SK-MEL-5 (cell line): ENCODE measurements at places on chromosomes 5 and 9.

DNA sequence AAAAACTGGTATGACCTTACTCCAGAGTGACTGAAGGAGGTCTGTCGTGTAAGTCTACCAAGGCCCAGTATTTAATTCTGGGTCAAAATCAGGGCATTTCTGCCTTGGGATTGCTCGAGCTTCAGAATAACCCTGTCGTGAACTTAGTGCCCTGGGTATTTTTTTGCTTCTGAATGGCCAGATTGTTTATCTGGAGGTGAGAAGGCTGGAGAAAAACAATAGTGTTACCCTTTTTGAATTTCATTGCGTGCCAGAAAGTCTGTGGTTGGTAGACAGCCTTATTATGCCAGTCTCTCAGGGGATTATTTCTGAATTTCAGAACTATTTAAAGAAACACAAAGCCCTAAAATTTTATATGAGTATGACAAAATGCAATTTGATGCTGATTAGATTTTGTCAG is 323.4 kb downstream of the CSNK1G3 start:
- peak; percentile 51 for DNase-seq

DNA sequence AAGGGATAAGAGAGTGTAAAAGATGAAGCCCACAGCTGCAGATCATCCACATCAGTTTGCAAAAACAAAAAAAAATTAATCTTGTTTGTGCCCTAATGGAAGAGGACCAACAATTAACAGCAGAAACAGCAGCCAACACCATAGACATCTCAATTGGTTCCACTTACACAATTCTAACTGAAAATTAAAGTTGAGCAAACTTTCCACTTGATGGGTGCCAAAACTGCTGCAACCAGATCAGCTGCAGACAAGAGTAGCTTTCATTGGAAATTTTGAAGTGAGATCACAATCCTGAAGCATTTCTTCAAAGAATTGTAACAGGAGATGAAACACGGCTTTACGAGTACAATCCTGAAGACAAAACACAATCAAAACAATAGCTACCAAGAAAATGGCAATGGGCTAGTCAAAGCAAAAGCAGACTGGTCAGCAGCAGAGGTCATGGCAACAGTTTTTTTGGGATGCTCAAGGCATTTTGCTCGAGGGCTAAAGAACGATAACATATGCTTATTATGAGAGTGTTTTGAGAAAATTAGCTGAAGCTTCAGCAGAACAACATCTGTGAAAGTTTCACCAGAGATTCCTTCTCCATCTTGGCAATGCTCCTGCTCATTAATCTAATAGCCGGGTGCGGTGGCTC is 4.1 kb upstream of the RBM27 start:
- DNase-seq, result no peak

DNA sequence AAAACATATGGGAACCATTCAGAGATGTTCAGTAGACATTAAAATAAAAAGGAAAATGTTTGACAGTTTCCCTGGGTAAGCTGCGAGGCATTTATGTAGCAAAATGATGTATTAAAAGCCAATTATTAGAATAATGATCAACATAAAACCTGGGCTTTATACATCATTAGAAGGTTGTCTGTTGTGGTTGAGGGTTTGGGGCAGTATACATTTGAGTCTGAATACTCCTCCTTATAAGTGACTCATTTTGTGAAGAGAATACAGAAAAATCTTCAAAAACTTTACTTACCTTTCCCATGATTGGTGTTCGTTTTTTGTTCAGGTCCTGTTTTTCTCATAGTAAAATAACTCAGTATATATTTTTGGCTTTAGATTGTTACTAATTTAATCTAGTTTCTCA is 119.5 kb downstream of the ZCCHC7 start:
- no peak for DNase-seq

DNA sequence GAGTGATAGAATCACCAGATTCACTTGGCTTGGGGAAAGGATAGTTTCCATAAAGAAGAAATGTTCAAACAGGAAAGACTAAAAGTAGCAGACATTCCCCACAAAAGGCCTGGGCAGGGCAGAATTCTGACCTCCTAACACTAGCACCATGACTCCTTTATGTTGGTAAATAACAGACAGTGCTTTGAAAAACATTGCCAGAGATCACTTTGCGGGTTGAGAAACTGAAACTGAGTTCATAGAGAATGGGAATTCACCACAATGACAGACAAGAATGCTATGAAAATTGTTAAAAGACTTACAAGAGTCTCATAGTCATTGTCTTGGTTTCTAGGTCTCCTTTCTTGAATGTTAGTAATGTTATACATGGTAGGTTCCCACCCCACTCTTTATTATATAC is 172.5 kb upstream of the GLRA1 start:
- no peak for DNase-seq

- no peak for DNase-seq
These were observed 104.0 kb downstream of the ERCC6L2 start for GRCh38 chr9:95979446-95979845.

DNA sequence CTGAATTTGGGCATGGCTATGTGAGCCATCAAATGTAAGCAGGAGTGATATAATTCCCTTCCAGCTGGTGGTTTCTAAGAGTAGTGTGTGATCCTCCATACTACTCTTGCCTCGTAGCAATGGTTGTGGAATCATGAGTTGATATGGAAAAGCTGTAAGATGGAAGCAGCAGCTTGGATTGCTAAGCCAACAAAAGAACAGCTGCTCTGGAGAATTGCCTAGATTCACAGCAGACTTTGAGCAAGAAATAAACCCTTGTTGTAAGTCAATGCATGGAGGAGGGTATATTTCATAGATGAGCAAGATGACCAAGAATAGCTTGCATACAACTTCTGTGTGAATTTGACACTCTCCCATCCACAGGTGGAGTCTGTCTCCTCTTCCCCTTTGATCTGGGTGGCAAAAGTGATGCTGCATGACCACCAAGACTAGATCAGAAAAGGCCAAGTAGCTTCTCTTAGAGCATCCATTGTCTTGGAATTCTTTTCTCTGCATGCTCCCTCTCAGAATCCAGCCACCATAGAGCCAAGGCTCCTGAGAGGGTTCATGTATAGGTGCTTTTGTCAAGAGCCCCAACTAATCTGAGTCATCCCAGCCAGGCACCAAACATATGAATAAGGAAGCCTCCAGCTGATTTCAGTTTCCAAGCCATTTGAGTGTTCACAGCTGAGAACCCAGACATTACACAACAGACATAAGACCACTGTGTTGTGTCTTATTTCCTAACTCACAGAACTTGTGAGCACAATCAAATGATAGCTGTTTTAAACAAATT is 79.0 kb downstream of the PRLR start:
- peak; percentile 10 for DNase-seq

DNA sequence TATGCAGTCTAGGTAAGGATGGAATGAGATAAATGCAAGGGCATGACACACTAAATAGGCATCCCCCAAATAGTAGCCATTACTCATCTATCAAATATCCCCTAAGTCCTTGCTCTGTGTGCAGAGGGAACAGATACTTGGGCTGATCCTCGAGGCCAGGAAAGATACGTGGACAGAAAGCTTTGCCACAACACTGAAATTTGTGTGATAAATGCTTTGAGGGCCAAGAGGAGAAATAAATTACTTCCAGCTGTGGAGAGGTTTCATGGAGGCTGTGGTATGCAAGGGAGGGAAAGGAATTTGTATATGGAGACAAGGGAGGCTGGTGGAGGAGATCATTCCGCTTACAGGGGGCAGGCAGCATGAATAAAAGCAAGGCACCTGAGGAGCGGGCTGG is 18.5 kb downstream of the ATOX1 start:
- DNase-seq, result no peak

DNA sequence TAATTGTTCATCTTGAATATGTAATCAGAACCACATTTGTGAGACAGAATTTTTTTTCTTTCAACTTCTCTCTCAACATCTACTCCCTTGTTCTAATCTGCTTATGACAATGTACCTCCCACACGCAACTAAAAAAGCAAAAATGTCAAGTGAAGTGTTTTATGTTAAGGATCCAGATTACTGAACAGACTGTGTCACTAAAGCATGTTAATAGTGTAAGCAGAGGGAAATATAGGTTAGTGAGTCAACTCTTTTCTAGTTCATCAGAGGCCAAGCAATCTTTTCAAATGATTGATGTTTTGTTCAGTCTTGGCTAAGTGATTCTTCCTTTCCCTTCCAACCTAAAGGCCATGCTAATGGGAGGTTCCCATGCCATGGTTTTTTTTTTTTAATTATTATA is 34.7 kb upstream of the IDNK start:
- DNase-seq, result no peak
